ENCODE measurements at places on chromosomes 3 and 15. TPM values are rescaled to one million over a fixed set of nuclear protein-coding genes. Genes with fewer than 3 reads are reported as not detected.

The PLS1 gene
- 3.7 TPM for total RNA-seq

- no peaks in the 10 kb centered on the region for H3K27me3 ChIP-seq
- no peak overlapping the region for H3K27ac ChIP-seq
- no peaks in the 10 kb centered on the region for H3K36me3 ChIP-seq
- H3K4me3 ChIP-seq = no peak overlapping the region
- DNase-seq = no peak
- no peaks in the 10 kb centered on the region for H3K4me1 ChIP-seq
Measured at GRCh38 chr3:183434503-183434902, 6.1 kb upstream of the MCF2L2 start.

GRCh38 chr3:62553811-62554210 lies 180.5 kb upstream of the FEZF2 start:
- H3K4me1 ChIP-seq = no peaks in the 10 kb centered on the region
- no peak overlapping the region for H3K27ac ChIP-seq
- H3K36me3 ChIP-seq = no peaks in the 10 kb centered on the region
- no peak overlapping the region for H3K4me3 ChIP-seq
- no peaks in the 10 kb centered on the region for H3K27me3 ChIP-seq

The NDUFB5 gene
- total RNA-seq = 110 TPM

DNA sequence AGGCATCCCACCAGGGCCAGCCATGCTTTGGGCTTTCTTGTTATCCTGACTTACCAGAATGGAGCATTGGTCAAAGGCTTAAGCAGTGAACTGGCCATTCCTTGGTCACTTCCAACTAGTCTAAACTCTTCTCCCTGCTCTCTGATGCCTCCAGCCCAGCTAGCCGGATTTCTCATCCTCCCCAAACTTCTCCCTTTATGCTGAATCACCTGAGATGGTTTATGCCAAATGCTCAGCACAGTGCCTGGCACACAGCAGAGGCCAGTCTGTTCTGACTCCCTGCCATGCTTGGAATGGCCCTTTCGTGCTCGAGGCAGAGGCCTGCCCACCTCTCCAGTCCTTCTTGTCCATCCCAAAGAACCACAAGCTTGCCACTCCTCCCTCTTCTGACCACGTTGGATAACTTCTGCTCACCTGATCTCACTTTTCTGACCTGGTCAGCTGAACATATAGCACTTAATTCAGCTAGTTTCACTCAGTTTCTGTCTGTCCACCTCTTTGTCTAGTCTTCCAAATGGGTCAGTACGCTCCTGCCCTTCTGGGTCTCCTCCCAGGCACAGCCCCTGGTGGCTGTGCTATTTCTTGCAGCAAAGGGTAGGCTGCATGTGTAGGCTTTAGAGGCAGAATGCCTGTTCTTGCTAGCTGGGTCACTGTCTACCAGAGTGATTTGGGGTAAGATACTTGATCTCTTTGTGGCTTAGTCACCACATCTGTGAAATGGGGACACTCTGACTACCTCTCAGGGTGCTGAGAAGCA lies 2.2 kb upstream of the RBP1 start:
- no peaks in the 10 kb centered on the region for H3K4me1 ChIP-seq
- no peaks in the 10 kb centered on the region for H3K36me3 ChIP-seq
- H3K27me3 ChIP-seq = no peaks in the 10 kb centered on the region
- H3K4me3 ChIP-seq = no peak overlapping the region
- no peak for DNase-seq
- no peak overlapping the region for H3K27ac ChIP-seq
